ENCODE measurements at places on chromosomes 4 and X.

- no peak for DNase-seq
These were observed 445.4 kb downstream of the BCOR start for GRCh38 chrX:39652336-39652735.

DNA sequence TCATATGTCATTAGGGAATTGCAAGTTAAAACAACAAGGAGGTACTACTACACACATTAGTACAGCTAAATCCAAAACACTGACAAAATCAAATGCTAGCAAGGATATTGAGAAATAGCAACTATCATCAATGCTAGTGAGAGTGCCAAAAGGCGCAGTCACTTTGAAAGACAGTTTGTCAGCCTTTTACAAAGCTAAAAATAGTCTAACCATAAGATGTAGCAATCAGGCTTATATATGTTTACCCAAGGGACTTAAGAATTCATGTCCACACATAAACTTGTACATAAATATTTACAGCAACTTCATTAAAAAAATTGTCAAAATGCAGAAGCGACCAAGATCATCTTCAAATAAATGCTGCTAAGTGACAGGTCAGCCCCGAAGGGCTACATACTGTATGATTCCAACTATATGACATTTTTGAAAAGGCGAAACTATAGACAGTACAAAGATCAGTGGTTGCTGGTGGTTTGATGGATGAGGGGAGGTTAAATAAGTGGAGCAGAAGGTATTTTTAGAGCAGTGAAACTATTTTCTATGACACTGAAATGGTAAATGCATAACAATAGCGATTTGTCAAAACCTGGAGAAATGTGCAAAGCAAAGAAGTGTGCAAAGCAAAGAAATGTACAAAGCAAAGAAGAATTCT is 704.8 kb downstream of the ARAP2 start:
- no peak for DNase-seq

DNA sequence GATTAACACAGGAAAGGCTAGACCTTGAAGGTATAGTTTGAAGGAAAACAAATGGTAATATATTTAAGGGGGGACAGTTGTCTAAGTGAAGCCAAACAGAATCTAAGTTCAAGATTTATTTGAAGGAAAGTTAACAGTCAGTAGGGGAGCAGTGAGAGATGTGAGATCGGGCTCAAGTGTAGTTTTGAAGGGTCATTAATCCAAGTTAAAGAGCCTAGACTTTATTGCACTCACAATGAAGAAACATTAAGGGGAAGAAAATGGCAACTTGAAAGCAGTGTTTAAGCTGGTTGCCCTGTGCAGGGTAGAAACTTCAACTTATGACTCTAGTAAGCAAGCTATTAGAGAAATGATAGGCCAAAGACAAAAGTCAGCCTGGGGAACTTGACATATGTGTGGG is 1952.2 kb downstream of the PCDH7 start:
- no peak for DNase-seq

GRCh38 chr4:123997776-123998449 is 601.3 kb downstream of the SPRY1 start:
- no peak for DNase-seq

GRCh38 chr4:28822163-28822562 is 1898.0 kb upstream of the PCDH7 start:
- no peak for DNase-seq
